ENCODE measurements at places on chromosomes 11 and 22.
A peak's percentile ranks its signal among the peaks of the same experiment; 100 is the strongest.

DNA sequence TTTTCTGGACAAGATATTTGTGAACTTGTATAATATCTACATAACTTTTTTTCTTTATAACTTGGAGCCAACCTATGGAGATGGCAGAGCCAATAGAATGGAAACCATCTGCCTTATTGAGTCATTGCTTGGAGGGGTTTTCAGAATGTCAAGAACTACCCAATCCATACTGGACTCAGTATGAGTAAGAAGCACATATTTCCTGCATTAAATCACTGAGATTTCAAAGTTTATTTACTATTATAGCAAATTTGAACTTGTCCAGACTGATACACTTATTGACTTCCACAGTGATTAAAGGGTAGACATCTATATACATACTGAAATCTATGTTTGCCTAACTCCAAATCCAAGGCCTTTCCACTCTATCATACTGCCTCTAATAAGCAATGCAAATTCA lies 704.0 kb downstream of the KCNA4 start:
- no peak for DNase-seq

DNA sequence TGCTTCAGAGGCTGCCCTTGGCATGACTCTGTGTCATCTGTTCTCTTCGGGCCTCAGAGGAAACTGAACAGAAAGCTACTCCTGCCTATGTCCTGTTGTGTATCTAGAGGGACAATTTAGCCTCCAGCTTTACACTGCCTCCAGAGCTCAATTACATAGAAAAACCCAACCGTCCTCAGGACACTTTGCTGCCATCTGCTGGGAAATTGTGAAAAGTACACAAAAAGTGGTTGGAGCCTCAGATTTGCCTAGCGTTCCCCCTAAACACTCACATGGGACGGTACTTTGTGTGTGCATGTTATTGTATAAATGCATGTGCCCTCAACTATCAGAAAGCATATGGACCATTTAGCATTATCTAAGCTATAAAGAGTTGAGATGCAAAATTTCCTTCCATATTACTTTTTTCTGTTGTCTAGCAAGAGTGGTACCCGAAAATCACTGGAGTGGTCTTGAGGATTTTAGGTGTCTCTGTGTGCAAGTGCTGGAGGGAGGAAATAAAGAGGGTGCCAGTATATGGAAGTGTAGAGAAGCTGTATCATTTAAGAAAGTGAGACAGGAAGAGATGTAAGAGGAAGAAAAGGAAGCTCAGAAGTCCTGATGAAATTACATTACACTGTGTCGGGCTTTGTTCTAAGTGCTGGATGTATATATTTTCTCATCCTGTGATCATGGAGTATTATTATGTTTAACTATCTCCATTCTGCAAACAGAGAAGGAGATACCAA lies 8.7 kb upstream of the MS4A4E start:
- DNase-seq, result no peak

DNA sequence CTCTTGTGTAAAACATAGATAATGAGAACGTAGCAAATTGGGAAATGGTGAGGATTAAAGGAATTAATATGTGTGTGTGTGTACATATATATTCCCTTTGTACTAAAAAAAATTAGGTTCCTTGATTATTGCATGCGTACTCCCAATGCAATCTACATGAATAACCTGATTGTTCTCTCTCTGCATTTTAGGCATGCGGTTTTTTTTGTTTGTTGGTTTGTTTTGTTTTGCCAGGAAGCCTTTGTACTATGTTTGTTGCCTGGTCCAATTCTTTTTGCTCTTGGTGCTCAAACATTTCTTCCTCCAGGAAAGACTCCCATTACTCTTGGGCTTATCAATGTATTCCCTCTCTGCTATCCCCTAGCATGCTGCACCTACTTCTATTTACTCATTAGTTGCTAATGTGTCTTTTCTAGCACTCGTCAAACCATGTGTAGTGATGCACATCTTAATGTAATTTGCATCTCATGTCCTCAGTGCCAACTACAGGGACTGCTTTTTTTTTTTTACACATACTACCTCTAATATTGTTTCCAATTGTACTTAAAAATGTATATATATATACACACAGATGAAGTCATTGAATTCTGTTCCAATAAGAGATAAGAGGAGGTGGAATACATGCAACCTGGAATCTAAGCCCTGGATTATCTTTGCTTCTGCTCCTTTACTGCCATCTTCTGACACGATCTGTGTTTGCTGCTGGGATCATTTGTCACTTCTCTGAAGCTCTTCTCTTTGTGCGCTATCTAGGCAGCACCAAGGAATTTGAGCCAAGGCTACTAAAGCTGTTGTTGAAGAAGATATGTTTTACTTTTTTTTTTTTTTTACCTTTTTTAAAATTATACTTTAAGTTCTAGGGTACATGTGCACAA lies 197.2 kb upstream of the ANO3 start:
- DNase-seq, result no peak

DNA sequence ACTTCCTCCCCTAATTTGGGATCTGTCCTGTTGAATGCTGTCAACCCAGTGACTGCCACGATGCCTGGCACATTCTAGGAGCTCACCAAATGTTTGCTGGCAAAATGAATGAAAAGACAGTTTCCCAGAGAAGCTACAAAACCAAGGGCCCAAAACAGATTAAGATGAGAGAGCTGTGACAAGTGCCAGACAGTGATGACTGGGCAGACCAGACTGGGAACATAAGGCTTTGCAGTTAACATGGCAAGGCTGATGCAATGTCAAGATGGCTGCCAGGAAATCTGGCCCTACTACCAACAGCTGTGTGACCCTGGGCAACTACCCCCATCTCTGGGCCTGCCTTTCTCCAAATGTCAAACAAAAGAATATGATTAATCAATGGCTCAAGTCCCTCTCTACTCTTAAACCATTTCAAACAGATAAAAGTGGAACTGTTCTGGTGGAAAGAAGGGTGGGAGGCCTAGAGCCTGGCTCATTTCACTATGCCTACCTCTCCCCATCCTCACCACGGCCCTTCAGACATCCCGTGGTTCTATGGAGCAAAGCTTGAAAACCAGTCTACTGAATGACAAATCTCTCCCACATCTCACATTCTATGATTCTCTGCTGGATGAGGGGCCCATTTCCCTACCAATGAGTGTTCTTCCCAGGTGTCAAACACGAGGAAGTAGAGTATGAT lies 12.8 kb downstream of the AP1B1 start:
- DNase-seq, result no peak

DNA sequence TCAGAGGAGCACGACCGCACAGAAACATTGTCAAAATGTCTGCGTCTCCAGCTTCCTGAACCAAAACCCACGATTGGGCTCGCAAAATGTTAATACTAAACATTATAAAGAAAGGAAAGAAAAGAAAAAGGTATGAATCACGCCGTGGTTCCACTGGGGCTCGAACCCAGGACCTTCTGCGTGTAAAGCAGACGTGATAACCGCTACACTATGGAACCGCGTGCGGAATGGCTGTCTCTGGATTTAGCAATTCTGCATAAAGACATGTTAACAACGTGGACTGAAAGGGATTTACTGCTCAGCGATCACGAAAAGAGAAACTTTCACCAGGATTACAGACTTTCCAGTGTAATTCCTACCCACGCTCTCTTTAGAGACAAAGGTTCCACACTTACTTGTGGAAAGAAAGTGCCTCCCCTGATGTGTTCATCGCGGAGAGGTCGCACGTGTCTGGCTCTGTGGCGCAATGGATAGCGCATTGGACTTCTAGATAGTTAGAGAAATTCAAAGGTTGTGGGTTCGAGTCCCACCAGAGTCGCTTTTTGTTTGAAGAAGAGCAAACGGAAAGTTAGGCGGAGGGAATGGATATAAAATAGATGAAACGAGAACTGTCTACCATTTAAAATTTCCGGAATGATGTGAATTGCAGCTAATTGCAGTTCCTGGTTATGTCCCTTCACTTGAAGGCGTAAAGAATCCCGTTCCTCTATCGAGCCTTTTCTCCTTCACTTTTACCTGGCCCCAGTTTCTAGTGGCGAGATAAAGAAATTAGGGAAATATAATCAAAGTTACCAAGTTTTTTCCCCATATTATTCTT lies 39.7 kb downstream of the OR4D9 start:
- peak; percentile 86 for DNase-seq

DNA sequence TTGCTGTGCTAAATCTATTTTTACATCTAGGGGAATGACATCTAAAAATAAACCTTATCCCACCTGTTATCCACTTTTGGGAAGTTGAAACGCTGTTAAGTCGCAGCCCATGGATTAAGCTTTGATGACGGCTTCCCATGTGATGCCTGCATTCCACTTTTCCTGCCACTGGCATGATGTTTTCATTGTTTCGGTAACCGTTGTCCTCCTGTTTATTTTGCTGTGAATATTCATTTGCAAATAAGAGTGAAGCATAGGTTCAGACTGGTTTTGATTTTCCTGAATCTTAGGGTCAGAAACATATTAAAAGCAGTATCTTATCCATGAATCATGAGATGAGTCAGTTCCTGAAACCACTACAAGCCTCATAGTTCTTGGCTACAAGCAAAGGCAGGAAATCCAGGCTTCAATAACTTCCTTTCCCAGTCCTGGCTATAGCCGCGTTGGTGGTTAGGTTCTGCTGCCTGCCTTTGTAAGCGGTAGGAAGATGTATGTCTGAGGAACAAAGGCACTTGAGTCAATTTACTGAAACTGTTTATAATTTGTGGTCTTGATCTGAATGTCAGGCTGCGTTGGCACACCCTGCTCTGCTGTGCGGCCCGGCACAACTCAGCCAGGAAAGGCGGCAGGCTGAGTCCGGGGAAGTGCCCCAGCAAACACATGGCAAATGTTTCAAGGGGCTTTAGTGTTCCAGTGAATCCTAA lies 19.4 kb downstream of the TEAD1 start:
- DNase-seq, result no peak
